ENCODE measurements at places on chromosomes 12 and 14. TPM values are rescaled to one million over a fixed set of nuclear protein-coding genes. Genes with fewer than 3 reads are reported as not detected.

ALG10B gene
- 13.2 TPM for polyA plus RNA-seq

ENO2 gene
- polyA plus RNA-seq, result 10.5 TPM

ZNF410 gene
- 60.2 TPM for polyA plus RNA-seq

PPP1R36 gene
- 0.61 TPM for polyA plus RNA-seq

AQP6 gene
- 14.6 TPM for polyA plus RNA-seq

HCAR2 gene
- 0.33 TPM for polyA plus RNA-seq

PRORP gene
- 21.0 TPM for polyA plus RNA-seq

SLC17A8 gene
- 0.19 TPM for polyA plus RNA-seq

PDE3A gene
- polyA plus RNA-seq, result 25.9 TPM

OLR1 gene
- polyA plus RNA-seq, result 0.61 TPM

TGM1 gene
- polyA plus RNA-seq, result 6.6 TPM

TDRD9 gene
- polyA plus RNA-seq, result 1.7 TPM

ARHGDIB gene
- 55.2 TPM for polyA plus RNA-seq

P2RX2 gene
- 0.64 TPM for polyA plus RNA-seq

ADGRD1 gene
- 74.1 TPM for polyA plus RNA-seq

TAS2R9 gene
- not detected for polyA plus RNA-seq

FNTB gene
- 28.2 TPM for polyA plus RNA-seq

GPR132 gene
- polyA plus RNA-seq, result 0.24 TPM

PROX2 gene
- polyA plus RNA-seq, result 1.1 TPM

ANO4 gene
- polyA plus RNA-seq, result 7.0 TPM

CCDC196 gene
- polyA plus RNA-seq, result not detected

ANKRD33 gene
- 0.22 TPM for polyA plus RNA-seq

PLEKHG7 gene
- polyA plus RNA-seq, result 0.50 TPM

FITM1 gene
- 0.82 TPM for polyA plus RNA-seq

NPAS3 gene
- polyA plus RNA-seq, result 8.1 TPM

TCL1B gene
- 0.38 TPM for polyA plus RNA-seq

PLCZ1 gene
- 0.73 TPM for polyA plus RNA-seq

HOXC10 gene
- 76.2 TPM for polyA plus RNA-seq

BIN2 gene
- 3.8 TPM for polyA plus RNA-seq

MSRB3 gene
- polyA plus RNA-seq, result 20.3 TPM

TUBA1A gene
- polyA plus RNA-seq, result 388 TPM

KLHDC2 gene
- polyA plus RNA-seq, result 157 TPM

RERG gene
- polyA plus RNA-seq, result 33.7 TPM

RBM25 gene
- polyA plus RNA-seq, result 175 TPM

ADAM21 gene
- polyA plus RNA-seq, result 0.61 TPM

ACTR10 gene
- polyA plus RNA-seq, result 110 TPM

KRT7 gene
- polyA plus RNA-seq, result 2.4 TPM

GARIN6 gene
- not detected for polyA plus RNA-seq

SLC7A8 gene
- polyA plus RNA-seq, result 98.5 TPM

ATG2B gene
- 29.3 TPM for polyA plus RNA-seq

LMNTD1 gene
- not detected for polyA plus RNA-seq

DAO gene
- 0.33 TPM for polyA plus RNA-seq

OR4Q2 gene
- not detected for polyA plus RNA-seq

SERPINA12 gene
- polyA plus RNA-seq, result 0.33 TPM

MUCL1 gene
- polyA plus RNA-seq, result not detected

PPM1A gene
- polyA plus RNA-seq, result 84.3 TPM

CLEC7A gene
- 2.6 TPM for polyA plus RNA-seq

SLCO1B1 gene
- not detected for polyA plus RNA-seq
